Skeletal muscle cell (primary cell): ENCODE measurements at places on chromosomes 5 and 9.

DNA sequence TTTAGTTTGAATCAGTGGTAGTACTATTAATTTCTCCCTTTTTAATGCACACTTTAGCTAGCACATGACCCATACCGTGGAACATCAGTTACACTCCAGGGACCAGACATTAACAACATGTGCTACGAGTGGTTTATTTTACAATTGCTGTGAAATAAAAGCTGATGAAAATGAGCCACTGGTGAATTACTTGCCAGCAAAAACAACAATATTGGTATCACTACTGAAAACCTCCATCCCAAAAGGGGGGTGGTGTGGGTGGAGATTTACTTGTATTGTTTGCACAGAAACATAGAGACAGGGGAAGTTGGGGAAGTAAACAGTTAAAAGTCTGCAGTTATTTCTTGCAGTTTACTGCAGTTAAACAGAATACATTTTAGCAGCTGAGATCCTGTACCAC is 369.6 kb upstream of the GRAMD2B start:
- no peak for DNase-seq

DNA sequence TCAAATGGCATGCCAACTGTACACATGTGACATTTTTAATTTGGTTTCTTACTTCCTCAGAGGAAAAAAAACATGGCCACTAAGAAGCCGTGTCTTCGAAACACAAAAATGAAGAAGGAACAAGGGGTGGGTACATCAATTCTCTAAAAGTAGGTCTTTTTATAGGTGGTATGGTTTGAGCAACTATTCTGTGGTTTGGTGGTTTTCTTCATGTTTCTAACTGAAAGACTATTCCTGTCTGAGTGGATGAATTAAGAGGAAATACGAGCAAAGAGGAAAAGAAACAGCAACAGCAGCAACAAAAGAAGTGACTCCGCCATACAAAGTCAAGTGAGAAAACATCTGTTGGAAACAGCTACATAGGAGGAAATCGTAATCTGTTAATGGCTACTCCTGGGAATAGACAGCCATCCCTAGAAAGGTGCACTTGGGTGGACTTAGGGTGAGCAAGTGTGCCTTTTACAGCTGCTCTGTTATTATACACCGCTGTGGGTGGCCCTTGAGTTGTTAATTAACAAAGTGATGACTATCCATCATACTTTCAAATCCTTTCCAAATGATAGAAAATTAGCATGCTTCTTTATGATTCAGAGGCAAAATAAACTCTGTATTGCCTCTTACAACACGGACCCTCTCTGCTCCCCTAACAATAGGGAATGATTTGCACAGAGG is 575.8 kb downstream of the TLE1 start:
- DNase-seq, result no peak

- no peak for DNase-seq
These were observed 24.2 kb downstream of the P4HA2 start for GRCh38 chr5:132203464-132203818.

DNA sequence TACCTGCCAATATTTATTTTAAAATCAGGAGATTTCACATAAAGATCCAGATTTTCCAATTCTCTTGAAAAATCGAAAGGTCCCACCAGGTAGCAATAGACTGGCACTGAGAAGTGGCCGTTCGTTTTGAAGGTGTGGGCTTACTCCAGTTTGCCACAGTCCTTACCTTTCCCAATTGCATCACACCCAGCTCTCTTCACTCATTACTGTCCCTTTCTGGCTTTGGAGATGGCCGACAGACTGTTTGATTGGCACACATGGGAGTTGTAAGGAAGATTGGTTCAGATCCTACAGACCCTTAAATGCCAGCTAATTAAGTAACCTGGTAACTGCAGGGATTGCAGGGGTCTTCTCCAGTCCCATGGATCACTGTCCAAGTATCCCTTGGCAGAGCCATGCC is 68.7 kb upstream of the LARP1 start:
- DNase-seq, result no peak

GRCh38 chr5:166991601-166992000 is 1299.8 kb upstream of the WWC1 start:
- DNase-seq, result no peak

DNA sequence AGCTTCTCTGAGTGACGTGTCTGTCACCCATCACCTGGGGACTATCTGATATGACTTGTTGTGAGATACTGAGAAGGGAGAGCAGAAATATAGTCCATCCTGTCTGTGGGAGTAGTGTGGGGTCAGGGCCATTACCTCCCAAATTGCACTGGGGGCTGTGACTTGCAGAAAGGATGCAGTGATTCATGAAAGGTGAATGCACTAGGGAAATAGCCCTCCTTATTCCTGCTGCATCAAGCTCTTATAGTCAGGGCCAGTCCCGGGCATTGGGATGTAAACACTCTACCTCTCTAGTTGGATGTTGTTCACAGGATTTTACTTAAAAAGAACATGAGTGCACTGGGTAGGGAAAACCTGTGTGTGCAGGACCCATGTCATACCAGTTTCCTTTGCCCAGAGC is 124.8 kb downstream of the STK32A start:
- no peak for DNase-seq

GRCh38 chr5:88870285-88870684 is 12.7 kb downstream of the MEF2C start:
- no peak for DNase-seq

GRCh38 chr9:89739511-89739910 is 134.7 kb downstream of the GADD45G start:
- DNase-seq, result no peak
